ENCODE measurements at places on chromosomes 1 and 21.

GRCh38 chr1:35079003-35079930 lies at the start of gene ZMYM1:
Gene ZMYM1, plus strand, starts transcription at chr1:35079385. Its CDS starts 14,603 bp downstream, at chr1:35093988.
- peak; percentile 81 for DNase-seq

GRCh38 chr21:46394595-46395104 lies 64.0 kb upstream of the DIP2A start:
- no peak for DNase-seq

GRCh38 chr1:93704052-93704451 lies 22.4 kb upstream of the BCAR3 start:
- DNase-seq, result no peak

- no peak for DNase-seq
Observed at GRCh38 chr1:10629816-10630571, 155.2 kb downstream of the PEX14 start.

GRCh38 chr1:19411612-19412011 lies 73.7 kb downstream of the CAPZB start:
- DNase-seq, result no peak

- no peak for DNase-seq
Observed at GRCh38 chr1:21871943-21872342, 59.9 kb downstream of the LDLRAD2 start.

GRCh38 chr1:90708236-90708786 lies 8.8 kb downstream of the BARHL2 start:
- no peak for DNase-seq

DNA sequence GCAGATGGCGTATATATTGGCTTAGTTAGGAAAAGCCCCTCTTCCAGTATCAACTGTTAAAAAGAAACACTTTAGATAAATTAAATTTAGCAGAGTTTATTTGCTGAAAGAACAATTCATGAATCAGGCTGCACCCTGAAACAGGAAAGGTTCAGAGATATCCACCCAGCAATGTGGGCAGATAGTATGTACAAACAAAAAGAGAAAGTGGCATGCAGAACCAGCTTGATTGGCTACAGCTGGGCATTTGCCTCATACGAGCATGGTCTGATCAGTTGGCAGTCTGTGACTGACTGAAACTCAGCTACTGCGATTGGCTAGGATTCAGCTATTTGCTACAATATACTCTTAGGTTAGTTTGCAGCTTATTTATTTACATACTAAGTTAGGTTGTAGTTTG lies 98.2 kb downstream of the ZC3H11B start:
- no peak for DNase-seq

- DNase-seq, result no peak
Observed at GRCh38 chr1:19436716-19437476, 48.4 kb downstream of the CAPZB start.

DNA sequence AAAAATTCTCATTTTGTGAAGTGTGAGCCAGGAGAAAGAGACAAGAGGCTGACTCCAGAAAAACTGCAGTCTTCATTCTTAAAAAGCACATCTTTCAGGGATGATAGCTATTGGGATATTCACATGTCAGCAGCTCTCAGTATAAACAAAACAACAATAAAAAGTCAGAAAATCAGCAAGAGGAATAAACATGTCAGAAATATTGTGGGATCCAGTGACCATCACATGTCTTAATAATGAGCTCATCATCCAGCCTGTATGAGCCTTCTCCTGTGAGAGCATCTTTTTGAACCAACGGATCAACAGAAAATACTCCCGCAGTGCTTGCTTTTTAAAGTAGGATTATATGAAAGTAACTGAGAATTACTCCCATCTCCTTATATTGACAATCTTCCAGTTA lies 241.6 kb downstream of the SMYD3 start:
- no peak for DNase-seq

DNA sequence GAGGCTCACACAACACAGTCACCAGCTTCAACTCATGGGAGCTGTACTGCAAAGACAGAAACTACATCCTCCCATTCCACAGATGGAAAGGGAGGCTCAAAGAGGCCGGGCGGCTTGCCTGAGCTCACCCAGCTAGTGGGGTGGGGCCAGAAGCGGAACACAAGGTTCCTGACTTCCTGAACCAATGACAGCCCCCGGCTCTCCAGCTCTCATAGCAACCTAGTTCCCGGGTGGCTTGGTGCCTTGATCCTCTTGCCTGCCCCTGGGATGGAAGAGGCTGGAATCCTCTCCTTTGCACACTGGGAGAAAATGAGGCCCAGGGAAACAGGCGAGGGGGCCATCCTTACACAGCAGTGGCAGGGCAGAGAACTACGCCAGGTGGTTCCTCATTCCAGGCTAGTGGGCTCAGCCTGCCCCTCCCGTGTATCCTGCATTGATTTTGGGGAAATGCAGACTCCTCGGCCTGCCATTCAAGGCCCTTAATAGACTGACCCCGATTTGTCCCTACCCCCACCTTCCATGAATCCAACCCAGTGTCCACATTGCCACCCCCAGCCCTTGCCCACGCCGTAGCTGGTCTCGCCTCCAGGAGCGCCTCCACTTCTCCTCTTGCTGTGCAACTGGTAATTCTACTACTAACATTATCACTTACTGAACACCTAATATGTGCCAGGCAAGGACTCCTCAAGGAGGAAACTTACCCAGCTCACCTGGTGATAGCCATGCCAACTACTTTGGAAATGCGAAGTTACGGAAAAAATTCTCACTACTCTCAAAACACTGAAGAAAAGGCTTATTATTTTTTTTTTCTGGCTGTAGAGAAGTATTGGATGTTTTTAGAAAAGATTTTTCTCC lies 5.0 kb downstream of the RAP1GAP start:
- no peak for DNase-seq

GRCh38 chr21:25637851-25638659 lies 1.0 kb upstream of the JAM2 start:
- DNase-seq, result no peak

DNA sequence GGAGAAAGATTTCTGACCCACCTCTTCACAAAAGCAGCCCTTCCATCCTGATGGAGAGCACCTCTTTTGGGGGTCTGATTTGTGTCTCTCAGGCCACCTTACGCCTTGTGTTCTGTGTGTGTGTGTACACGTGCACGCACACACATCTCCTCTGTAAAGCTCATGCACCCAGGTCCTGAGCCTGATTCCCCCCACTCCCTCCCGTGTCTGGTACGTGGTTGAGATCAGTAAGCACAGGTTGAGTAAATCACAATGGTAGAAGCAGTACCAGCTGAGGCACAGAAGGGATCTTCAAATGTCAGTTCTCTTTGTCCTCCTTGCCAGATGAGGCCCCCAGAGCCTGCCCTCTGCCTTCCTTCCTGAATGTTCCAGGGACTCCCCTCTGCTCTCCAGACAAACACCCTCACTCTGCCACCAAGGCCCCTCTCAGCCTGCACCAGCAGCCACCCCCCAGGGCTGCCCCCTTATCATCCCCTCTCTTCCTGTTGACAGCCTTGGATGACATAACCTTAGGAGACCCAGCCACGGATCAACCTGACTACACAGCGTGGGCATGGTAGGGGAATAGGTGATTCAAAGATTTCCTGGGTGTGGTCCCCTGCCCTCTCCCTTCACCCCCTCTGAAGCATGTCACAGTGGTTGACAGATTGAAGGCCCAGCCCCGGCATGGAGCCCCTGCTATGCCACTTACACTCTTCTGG lies 112.8 kb downstream of the HIVEP3 start:
- DNase-seq, result peak; percentile 59

- DNase-seq, result no peak
Observed at GRCh38 chr1:78490861-78491450, at the start of gene PTGFR. Gene PTGFR, plus strand, starts transcription at chr1:78490974. Its CDS starts 1,770 bp downstream, at chr1:78492744.

DNA sequence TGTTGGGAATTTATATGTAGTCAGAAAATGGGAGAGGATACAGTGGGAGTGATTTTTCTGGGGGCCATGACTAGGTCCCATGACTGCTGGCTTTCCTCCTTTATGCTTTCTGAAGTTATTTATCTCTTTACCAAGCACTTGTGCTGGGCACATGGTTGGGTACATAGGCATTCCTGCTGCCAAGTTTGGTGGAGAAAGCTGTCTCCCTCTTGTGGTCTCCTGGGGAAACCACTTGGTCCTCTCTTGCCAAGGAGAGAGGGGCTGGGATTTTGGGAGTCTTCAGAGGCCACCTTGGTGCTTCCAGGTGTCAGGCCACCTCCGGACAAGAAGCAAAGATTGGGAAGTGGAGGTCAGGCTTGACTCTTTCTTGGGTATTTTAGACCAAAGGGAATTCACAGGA lies 120.2 kb upstream of the KCNE2 start:
- no peak for DNase-seq

- no peak for DNase-seq
Observed at GRCh38 chr1:181135815-181136737, 47.6 kb downstream of the IER5 start.

GRCh38 chr1:176691251-176692228 lies 228.6 kb downstream of the PAPPA2 start:
- DNase-seq, result no peak

DNA sequence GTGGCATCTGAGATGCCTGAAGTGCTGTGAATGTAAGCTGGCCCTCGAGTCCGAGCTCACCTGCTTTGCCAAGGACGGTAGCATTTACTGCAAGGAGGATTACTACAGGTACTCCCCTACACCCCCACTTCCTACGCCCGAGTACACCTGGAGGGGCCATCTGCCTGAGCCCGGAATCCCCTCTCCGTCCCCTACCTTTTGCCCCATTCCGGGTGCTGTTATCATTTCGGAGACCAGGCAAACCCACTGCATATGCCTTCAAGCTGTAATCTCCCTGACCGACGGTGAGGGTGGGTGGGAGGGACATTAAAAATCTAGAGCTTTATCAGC lies 2.9 kb downstream of the LHX9 start:
- no peak for DNase-seq

DNA sequence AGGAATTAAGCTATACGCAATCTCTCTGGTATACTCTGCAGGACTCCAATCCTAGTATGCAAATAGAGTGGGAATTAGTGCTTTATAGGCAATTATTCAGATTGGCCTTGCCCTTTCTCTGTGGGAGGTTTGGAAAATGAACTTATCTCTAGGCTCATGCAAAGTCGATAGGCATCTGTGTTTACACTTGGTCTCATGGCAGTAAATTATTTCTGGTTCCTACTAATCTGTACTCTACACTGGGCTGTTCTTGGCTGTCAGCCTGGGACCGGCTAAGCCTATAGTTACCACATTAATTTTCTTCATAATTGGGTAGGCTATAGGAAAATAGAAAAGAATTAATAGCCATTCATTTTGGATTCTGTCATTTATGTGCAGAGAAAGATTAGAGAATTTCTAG lies 544.6 kb downstream of the AMY1C start:
- DNase-seq, result no peak

GRCh38 chr1:226919587-226919986 lies 20.5 kb upstream of the COQ8A start:
- DNase-seq, result no peak

DNA sequence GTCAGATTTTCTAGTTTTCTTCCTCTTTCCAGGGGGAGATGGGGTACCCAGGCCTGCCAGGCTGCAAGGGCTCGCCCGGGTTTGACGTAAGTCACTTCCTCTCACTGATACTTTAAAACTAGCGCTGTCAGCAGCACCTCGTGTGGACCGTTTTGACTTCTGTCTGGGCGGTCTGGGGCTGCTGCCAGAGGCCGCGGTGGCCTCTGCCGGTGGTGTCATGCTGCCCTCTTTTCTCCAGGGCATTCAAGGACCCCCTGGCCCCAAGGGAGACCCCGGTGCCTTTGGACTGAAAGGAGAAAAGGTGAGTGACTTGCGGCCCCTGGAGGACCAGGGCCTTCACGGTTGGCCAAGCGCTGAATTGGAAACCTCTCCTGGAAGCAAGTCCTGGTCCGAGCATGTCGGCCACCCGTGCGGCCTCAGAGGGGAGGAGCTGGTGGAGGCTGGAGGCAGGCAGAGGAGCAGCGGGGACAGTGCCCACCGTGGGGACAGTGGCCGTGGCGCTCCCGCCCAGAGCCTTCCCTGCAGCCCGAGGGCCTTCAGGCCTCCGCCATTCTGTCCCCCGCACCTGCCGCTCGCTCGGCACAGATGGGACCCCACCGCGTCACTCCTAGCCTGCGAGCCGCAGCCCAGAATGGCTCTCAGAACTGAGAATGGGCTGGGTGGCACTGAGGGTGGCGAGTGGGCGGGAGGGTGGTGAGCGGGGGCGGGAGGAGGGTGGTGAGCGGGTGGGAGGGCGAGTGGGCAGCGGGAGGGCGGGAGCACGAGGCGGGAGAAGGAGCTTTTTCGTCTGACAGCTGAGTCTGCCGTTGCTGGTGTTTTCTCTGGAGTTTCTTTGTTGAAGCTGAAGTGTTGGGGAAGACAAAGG lies 9.4 kb downstream of the COL6A1 start:
- DNase-seq, result no peak

DNA sequence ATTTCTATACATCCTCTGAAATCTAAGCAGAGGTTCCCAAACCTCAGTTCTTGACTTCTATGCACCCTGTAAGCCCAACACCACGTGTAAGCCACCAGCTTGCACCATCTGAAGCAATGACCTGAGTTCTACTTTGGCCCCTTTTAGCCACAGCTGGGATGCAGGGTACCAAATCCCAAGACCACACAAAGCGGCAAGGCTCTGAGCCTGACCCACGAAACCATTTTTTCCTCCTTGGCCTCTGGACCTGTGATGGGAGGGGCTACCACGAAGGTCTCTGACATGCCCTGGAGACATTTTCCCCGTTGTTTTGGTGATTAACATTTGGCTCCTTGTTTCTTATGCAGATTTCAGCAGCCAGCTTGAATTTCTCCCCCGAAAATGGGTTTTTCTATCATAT lies 38.8 kb downstream of the STXBP3 start:
- DNase-seq, result no peak

GRCh38 chr1:89670163-89670562 lies 37.2 kb downstream of the LRRC8C start:
- no peak for DNase-seq

Data from activated CD4-positive, alpha-beta T cell treated with anti-CD3 and anti-CD28 coated beads, Interleukin-2, amount 50 U/mL, for 4 hours (primary cell).